ENCODE measurements at places on chromosomes 7 and 10.

- no peak for DNase-seq
These were observed 4.6 kb downstream of the TES start for GRCh38 chr7:116214921-116215320.

DNA sequence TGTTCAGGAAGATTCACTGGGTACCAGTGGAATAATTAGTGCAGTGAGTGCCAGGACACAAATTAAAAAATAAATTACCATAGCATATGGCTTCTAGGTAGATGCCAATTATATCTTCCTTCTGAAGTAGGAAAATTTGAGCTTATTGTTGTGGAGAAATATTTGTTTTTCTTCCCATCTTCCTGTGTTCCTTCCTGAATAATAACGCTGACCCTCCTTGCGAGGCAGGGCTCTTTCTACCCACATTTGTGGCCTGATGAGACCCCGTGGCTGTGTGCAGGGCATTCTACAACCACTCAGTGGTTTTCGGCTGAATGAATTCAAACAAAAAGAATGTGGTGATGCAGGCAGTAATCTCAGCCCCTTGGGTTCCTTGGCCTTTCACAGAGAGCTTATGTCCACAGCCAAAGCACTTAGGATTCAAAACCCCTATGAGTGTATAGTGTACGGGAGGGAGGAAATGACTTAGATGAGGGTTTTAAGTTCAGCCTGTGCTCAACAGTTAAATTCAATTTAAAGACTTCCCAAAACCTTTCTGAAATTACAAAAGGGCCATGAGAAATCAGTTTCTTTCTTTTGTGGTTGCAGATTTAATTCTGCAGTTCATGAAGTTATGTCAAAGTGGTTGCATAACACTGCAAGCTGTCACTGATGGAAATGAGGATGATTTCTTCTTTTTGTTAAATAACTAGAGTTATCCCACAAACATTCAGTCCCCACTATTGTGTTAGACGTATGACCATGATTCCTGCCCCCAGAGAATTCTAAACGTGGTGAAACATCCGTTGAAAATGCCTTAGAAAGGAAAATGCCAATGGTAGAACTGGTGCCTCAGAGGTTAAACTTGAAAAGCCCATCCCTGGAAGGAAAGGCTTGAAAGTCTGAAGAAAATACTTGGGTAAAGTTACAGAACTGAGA, 255.3 kb downstream of the FZD1 start:
- DNase-seq = no peak

GRCh38 chr10:130141878-130142277, 5.7 kb downstream of the GLRX3 start:
- DNase-seq = no peak

DNA sequence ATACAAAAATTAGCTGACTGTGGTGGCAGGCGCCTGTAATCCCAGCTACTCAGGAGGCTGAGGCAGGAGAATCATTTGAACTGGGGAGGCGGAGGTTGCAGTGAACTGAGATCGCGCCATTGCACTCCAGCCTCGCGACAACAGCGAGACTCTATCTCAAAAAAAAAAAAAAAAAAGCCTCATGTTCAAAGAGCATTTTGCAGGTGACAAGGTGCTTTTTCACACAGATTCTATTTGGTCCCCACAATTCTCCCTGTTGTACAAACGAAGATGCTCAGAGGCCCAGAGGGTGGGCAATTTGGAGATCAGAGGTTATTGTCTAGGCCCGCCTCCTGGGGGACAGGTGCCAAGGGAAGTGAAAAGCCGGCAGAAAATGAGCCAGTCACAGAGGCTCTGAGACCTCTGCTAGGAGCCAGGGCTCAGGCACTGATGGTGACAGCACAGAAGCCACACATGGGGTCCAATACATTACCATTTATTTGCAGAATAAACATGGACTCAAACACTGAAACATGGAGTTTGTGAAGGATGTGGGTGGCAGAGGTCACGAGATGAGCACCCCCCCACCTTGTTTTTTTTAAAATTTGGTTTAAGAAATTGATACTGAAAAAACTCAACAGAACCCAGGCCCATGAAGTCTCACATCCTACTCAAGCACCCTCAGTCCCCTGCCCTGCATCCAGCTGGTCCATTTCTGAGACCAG, 882 bp upstream of the GAL3ST4 start:
- DNase-seq = no peak

DNA sequence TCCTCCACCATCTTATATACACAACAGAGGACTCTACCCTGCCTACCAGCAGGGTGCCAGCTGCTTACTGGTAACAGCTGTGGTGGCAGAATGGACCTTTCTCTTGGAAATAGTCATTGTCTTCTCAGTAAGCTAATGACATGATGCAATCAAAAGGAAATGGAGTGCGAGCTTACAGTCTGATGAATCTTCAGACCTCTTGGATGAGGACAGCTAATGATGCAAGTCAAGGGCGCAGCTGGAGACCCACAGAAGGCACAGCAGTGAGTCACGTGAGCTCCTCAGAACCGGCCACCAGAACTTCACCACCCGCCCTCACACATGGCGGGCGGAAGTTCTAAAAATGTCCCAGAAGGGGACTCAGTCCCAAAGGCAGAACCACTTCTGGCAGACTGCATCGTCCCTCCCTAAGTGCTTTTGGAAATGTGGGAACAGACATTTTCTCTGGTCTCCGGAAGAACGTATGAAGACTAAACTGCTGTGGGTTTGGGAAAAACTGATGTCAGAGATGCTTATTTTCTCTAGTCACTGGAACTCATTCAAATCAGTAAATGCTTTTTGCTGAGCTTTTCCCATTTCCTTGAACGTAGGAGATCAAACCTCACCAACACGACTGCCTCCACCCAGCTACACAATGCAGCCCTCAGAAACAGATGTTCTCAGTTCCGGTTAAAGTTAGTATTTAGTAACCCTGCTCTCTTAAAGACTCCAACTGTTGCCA, 96.4 kb downstream of the FAS start:
- no peak for DNase-seq

DNA sequence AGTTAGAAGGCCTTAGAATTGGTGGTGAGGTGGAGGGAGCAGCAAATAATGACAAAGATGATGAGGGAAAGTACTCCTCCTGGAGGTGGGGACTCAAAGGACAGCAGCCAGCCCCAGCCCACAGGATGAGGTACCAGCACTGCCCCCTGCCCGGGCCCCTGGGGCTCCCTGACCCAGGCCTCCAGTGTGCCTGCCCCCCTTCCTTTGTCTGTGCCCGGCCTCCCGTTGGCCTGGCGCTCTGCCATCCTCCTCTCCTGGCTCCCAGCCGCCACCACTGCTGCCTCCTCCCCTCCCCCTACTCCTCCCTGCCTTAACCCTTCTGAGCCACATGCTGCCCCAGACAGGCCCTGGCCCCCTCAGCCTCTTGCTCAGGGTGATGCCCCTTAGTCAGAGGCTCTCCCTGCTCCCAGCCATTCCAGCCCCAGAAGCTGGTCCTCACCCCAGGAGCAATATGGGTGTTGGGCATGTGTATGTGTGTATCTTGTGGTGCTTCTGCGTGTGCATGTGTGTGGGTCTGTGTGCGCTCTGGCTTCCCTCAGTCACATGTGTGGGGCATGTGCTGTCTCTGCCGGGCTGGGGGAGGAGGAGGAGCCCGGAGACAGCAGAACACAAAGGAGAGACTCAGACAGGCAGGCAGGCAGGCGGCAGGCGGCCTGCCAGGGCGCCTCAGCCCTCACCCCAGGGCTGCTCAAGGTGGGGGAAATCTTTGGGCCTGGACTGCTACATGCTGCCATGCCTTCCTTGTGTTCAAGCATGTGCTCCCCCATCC, 2.6 kb downstream of the LDB1 start:
- DNase-seq = peak; percentile 42

DNA sequence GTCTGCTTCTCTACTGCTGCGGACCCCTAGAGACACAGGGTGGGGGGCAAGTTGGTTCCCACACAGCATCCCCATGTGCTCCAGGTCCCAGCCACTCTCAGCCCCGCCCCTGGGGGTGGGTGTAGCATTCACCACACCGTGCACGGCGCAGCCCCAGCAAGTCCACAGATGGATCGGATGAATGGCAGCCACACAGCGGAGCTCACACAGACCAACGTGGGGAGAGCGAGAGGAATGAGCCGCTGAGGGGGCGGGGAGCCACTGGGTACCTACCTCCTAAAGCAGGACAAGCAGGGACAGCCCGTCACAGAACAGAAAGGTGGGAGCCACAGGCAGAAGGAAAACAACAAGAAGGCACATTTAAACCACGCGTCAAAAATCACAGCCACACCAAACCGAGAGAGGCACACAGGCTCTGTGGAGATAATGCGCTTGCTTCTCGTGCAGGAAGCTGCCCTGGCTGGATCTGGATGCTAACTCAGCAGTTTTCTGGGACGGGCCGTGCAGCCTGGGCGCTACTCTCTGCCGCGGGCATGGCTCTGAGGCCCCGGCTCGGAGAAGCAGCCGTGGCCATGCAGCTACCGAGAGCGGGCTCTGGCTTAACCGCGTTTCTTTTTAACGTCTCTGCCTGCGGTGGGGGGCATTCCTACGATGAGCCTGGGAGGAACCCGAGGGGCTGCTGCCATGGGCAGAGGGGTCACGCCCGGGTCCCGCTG, 102.5 kb downstream of the CYTH3 start:
- no peak for DNase-seq

GRCh38 chr10:33199731-33200232, 134.7 kb downstream of the NRP1 start:
- no peak for DNase-seq

All from stimulated activated CD4-positive, alpha-beta T cell treated with anti-CD3 and anti-CD28 coated beads, Interleukin-2, amount 100 ng/mL, for 48 hours (primary cell).